Caco-2 (cell line): ENCODE measurements at places on chromosomes 11 and 22.

DNA sequence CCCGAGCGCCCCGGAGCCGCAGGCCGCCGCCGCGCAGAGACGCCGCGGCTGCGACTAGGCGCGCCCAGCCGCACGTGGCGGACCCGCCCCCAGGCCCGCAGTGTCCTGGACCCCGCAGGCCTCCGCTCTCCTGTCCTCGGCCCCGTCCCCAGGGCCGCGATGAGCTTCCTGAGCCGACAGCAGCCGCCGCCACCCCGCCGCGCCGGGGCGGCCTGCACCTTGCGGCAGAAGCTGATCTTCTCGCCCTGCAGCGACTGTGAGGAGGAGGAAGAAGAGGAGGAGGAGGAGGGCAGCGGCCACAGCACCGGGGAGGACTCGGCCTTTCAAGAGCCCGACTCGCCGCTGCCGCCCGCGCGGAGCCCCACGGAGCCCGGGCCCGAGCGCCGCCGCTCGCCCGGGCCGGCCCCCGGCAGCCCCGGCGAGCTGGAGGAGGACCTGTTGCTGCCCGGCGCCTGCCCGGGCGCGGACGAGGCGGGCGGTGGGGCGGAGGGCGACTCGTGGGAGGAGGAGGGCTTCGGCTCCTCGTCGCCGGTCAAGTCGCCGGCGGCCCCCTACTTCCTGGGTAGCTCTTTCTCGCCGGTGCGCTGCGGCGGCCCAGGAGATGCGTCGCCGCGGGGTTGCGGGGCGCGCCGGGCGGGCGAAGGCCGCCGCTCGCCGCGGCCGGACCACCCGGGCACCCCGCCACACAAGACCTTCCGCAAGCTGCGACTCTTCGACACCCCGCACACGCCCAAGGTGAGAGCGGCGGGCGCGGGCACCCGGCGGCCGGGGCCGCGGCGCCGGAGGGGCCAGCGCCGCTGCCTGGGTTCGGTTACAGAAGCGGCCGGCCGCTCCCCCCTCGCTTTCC lies 528 bp downstream of the WEE1 start:
- no peak for DNase-seq

GRCh38 chr11:34869425-34869824 lies 46.8 kb downstream of the APIP start:
- no peak for DNase-seq

- no peak for DNase-seq
Observed at GRCh38 chr11:131195661-131196517, 174.5 kb upstream of the NTM start.

GRCh38 chr11:68255526-68255925 lies 16.2 kb downstream of the C11orf24 start:
- DNase-seq, result no peak

DNA sequence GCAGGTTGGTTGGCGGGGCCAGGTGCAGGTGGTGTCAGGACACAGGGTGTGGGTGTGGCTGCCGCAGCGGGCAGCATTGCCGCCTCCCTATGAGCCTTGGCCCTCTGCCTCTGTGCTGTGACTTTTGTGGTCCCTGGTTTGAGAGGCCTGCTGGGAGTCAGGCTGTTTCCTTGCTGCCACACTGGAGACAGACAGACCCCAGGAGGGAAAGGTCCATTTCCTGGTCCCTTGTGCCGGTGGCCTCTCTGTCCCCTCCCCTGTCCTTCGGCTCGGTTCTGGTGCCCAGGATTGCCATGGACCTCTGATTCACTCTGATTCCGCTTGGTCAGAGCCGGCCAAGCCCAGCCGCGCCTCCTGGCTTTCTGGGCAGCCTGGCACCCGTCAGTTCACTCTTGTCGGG lies 196.9 kb downstream of the TBC1D22A start:
- no peak for DNase-seq
